ENCODE measurements at places on chromosomes 11 and 22.

DNA sequence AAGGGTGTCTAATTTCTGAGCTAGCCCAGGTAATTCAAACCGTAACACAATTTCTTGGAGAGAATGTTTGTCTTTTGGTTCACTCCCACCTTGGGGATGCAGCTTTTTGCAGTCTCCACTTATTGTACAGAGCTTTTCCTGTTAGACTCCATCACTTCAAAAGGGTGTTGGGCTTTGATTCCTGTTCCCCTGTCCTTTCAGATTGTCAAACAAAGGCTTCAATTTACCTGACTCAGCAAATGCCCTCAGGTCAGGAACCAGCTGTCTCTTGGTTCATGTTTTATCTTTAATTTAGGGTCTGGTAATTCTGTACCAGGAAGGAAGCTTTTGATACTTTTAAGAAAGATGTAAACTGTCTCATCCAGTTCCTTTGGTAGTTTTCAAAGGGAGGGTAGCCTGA, 880.6 kb downstream of the NTM start:
- DNase-seq, result no peak

DNA sequence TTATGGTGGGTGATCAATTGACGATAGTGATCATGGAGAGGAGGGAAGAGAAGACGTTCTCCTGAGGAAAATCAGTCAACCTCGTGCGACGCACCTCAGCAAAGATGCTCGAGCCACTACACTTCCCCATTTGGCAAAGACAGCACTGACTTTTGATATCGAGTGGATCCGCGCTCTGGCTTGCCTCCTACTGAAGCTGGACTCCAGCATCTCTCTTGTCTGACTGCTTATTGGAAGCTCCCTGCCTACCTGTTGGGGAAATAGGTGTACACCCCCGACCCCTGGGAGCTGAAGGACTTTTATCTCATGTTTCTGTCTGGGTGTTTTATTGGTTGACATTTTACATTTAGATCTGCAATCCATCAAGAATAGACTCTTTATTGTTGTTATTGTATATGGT, 476.8 kb upstream of the B3GAT1 start:
- DNase-seq, result no peak

GRCh38 chr22:23157560-23158515, 12.6 kb downstream of the RAB36 start:
- no peak for DNase-seq

- no peak for DNase-seq
Measured at GRCh38 chr22:29301716-29302401, 4.6 kb upstream of the GAS2L1 start.

DNA sequence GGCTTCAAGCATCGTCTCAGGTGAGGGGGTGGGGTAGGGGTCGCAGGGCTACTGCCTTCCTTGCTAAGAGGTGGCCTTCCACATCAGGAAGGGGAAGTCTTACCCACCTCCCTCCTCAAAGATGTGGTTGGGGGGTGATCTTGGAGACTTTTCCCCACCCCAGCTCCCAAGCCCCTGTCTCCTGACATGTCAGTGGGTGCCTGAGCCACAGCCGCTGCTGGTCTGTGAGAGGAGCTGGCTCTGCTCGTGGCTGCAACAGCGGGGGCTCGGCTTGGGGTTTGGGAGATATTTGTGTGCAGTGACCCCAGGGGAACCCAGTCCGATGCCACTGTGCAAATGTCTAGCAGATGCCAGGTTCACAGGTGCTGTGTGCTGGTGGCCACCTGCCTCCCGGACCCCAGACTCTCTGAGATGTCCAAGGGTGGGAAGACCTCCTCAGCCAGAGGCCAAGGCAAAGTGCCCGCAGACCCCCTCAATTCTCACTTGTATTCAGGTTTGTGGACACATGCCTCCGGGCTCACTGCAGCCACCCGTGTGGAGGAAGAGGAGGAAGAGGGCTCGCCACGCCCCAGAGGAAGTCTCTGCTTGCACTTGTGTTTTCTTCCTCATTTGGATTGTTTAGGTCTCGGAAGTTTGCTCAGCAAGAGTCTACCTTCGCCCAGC, 1.9 kb downstream of the KCNQ1 start:
- DNase-seq, result no peak

DNA sequence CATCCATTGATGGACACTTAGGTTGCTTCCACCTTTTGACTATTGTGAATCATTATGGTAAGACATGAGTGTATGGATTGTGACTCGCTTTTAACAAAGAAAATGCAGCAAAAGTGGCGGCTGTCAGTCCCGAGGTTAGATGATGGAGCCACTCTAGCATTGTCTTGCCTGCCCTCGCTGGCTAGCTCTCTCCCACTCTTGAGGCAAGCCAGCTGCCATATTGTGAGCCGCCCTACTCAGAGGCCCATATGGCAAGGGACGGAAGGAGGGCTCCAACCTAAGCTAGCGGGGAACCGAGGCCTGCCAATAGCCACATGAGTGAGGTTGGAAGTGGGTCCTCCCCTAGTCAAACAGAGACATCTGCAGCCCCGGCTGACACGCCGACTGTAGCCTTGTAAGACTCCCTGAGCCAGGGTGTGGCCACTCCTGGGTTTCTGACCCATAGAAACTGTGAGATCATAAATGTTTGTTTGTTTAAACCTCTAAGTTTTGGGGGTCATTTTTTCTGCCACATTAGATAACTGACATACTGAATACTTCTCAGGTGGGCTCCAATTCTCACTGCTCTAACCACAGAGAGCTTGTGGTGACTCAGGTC, 160.2 kb downstream of the LDLRAD3 start:
- no peak for DNase-seq

GRCh38 chr11:78717041-78717440, 142.4 kb upstream of the NARS2 start:
- no peak for DNase-seq

GRCh38 chr22:27801202-27801615, 347 bp downstream of the MN1 start:
- DNase-seq, result no peak

DNA sequence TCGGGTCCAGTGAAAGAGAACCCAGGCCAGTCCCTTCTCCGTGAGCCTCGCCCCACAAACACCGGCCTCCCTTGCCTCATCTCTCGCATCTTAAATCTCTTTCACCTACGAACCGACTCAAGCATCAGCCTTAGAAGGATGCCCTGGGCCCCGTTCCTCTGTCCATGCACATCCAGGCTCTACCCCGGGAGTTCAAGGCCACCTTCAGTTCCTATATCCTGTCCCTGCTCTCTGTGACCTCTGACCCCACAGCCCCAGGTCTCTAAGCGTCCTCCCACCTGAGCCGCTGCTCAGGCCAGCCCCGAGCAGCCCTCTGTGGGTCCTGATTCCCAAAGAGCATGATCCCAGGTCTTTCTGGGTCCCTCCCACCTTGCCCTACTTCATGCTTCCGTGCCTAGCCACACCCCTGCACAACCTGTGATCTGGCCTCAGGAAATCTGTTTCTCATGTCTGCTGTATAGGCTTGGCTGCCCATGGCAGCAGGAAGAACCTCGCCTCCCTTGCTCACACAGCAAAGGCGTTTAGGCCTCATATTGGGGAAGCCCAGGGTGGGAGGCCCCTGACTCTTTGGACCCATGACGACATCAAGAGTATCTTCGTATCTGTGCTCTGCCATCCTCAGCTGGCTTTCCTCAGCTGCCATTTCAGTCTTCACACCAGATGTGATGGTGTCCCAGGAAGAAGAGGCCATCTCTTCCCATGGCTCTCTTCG, 77.5 kb upstream of the SEPTIN5 start:
- DNase-seq, result no peak
